ENCODE measurements at places on chromosomes 2 and 18.

GRCh38 chr2:220502539-220502938 is 875.1 kb downstream of the SLC4A3 start:
- DNase-seq = no peak

DNA sequence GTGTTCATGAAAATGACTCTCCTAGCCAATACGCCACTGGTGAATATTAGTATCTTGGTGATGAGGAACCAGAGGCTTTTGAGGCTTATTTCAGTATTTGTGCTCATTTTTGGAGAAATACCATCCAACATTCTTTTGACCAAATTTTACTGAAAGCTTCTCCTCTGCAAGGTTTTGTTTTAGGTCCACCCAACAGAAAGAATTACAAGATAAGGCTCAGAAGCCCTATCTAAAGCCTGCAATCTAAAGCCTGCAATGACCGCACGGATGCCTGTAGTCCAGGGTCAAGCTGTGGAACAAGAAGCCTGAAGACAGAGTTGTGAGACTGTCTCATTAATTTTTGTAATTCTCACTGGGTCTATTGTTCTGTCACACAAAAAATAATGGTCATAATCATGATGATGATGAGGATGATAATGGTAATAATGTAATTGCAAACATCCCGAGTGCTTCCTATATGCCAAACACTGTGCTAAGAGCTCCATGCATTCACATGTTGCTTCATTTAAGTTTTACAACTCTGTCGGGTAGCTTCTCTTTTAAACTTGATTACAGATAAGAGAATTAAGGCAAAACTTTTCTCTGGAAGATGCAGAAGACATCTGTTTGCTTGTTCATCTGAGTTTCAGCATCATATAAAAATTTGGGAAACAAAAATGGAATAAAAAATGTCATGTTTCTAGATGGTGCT is 33.2 kb upstream of the NCOA1 start:
- DNase-seq = no peak

DNA sequence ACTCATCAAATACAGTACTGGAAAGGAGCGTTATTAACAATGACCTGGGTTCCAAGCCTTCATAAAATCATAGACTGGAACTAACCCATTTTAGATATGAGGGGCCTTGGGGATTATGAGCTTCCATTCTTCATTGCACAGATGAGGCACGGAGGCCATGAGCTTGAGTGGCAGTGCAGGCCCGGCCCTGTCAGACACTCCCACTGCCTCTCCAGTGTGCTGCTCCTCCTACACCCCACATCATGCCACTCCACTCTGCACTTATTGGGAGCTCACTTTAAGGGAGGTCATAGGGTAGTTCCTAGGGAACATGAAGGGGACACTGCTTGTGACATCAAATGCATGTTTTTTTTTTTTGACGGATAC is 77.9 kb downstream of the TSN start:
- no peak for DNase-seq

DNA sequence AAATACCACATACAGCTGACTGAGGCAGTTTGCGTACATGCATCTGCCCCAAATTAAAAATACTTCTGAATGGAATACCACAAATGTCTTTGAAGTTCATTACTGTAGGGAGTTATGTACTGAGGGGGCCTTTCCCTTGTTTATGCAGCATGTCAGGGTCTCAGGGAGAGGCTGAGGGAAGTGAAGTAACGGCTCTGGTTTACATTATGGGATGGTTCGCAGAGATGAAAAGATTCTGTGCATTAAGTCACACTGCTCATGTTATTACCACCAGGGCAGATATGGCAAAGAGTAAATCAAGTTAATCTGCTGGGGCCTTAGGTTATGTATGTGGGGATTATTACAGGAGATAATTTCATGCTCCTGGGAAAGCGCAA is 385.9 kb upstream of the RND3 start:
- DNase-seq = no peak

DNA sequence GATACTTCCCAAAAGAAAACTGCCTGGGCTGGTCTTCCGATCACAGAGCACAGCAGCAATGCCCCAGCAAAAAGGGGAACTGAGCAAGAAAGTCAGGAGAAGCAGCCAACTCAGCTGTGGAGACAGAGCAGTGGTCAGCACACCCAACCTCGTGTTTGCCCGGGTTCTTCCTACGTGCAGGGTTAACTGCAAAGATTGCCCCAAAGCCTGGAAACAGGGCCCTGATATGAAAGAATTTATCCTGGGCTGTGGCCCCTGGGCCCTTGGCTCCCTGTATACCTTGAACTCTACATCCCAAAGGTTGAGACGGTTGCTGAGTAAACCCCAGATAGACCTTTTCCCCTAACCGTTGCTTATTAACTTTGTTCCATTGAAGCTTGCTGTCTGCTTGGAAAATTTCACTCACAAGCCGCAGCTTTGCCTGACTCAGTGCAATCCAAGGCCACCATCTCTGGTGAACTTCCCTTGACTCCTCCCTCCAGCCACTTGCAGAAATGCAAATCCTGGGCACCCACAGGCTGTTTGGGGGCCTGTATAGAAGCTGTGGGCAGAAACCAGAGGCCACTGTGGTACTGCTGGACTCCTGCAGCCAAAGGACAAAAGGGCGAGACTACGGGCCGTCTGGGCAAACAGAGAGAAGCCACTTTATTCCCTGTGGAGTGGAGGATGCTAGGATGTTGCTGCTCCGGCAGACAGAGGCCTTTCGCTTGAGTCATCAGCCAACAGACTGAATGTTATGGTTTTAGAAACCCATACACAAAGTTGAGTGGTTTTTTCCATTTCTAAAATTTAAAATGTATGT is 18.2 kb downstream of the NRP2 start:
- peak; percentile 98 for DNase-seq

GRCh38 chr2:207825045-207825954 is 55.6 kb upstream of the FZD5 start:
- DNase-seq = no peak

DNA sequence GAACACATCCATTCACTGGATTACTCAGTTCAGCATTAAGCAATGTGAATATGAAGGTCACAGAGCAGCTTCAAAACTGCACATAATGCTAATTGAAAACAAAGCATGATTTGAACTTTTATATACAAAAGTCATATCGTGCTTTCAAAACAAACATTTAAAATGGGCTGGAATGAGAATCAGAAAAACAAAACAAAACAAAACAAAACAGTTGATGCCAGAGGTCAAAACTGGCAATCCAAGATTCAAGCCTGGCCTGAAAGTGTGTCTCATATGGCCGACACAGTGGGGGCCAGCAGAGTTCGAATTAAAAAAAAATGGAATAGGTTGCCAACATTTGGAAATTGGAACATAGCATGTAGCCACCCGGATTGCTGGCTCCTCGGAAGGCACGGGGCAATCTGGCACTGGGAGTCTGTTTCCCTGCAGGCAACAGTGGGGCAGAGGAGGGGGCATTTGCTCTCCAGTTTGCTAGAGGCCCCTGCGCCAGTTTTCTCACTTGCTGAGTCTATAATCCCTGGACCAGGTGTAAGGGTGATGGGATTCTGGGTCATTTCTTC is 294.4 kb downstream of the ZNF521 start:
- DNase-seq = no peak

GRCh38 chr2:30231996-30232800 is 864 bp downstream of the LBH start:
- DNase-seq = no peak

DNA sequence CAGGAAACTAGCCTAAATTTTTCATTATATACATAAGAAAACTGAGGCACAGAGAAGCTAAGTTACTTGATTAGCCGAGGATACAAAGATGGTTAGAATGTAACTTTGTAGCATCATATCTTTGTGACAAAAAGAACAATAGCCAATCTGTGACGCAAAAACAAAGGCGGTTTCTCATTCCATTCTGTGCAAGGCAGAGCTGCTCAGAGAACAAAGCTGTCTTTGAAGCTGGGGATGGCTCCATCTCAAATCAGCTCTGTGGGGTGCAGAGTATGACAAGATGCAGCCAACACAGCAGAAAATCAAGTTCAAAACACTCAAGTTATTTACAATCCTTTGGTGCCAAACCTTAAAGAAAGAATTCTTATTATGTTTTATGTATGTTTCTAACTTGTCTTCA is 81.9 kb upstream of the VWC2L start:
- peak; percentile 1 for DNase-seq

- DNase-seq = no peak
Measured at GRCh38 chr2:235868645-235869044, 299.5 kb downstream of the GBX2 start.

GRCh38 chr2:240922245-240922981 is 16.3 kb downstream of the CROCC2 start:
- DNase-seq = no peak

DNA sequence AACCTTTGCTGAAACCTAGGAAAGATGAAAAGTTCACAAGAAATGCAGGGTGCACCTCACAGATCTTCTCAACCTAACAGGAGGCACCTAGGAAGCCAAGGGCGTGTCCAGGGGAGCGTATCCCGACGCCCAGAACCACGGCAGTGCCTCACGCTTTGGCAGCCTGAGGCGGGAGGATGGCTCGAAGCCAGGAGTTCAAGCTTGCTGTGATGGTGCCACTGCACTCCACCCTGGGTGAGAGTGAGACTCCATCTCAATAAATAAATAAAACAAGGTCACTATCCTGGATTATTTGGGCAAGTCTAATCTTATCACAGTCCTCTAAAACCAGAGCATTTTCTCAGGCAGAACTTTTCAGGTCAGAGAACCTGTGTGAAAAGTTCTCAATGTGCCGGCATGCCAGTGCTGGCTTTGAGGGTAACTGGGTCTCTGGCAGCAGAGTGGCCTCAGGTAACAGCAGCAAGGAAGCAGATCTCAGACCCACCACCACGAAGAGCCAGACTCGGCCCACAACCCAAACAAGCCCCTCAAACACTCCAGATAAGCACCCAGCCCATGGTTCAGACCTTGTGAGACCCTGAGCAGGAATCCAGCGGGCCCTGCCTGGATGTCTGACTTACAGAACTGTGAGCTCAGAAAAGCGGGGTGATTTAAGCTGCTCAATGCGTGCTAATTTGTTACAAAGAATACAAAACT is 11.7 kb downstream of the HSBP1L1 start:
- no peak for DNase-seq

DNA sequence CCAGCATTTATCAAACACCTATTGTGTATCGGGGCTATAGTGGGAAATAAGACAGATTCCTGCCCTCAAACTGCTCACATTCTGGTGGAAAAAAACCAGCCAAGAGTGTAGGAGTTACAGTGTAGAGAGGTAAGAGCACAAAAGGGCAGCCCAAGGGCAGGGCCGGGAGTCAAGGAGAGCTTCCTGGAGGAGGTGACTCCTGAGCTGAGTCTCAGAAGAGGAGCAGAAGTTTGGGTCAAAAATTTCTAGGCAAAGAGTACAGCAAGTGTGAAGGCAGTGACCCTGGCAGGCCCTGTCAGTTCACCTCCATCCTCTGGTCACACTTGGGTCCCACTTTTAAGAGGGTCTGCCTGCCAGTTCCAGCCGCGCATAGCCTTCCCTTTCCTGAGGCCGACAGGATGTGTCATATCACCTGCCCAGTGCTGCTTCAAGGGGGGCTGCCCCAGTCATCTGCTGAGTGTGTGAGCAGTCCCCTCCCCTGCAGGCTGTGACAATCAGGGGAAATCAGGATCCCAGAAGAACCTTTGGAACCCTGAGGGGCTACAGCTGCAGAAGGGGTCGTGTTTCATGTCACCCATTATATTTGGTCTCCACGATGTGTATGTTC is 118.4 kb downstream of the GLI2 start:
- no peak for DNase-seq

DNA sequence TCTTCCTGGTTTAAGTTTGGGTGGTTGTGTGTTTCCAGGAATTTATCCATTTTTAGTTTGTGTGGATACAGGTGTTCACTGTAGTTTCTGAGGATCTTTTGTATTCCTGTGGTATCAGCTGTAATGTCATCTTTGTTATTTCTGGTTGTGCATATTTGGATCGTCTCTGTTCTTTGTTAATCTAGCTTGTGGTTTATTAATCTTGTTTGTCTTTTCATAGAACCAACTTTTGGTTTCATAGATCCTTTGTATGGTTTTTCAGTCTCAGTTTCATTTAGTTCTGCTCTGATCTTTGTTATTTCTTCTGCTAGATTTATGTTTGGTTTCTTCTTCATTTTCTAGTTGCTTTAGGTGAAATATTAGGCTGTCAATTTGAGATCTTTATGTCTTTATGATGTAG is 202.4 kb upstream of the ZSWIM2 start:
- no peak for DNase-seq

DNA sequence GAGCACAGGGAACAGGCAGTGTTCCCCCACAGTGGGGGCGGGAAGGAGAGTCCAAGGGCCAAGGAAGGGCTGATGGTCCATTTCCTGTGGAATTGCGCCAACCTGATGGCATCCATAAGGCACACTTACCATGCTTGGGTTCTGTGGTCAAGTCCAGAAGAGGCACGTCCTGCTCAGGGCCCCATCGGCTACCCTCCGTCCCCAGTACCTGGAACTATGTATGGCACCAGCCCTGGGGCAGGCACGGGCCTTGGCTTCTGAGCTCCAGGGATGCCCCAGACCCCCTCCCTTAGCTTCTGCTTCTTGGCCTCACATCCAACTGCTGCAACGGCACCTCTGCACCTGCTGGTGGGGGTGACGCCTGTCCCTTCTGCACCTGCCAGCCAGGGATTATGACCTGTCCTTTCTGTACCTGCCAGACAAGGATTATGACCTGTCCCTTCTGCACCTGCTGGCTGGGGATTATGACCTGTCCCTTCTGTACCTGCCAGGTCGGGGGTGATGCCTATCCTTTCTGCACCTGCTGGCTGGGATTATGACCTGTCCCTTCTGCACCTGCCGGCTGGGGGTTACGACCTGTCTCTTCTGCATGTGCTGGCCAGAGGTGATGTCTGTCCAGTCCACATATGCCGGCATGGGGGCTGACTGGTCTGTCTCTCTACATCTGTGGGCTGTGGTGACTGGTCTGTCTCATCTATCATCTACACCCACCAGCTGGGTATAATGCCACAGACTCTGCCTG is 45.4 kb upstream of the SNTG2 start:
- no peak for DNase-seq

DNA sequence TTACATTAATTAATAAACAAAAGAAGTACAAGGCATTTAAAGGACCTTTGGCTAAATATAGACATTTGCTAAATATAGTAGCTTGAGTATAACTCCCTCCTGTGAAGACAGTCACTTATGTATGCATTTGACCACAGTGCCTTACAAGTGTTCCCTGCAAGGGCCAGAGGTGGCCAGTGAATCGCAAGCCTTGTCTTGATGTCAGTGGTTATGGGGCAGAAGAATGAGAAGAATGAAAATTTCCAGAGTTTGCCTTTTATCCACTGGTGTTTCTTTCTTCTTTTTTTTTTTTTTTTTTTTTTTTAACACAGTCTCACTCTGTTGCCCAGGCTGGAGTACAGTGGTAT is 1.8 kb downstream of the LRRFIP1 start:
- DNase-seq = peak; percentile 30
